T-helper 17 cell (primary cell): ENCODE measurements at places on chromosomes 7 and 10.

- no peak overlapping the region for H3K4me3 ChIP-seq
- H3K27ac ChIP-seq = no peak overlapping the region
- no peaks in the 10 kb centered on the region for H3K36me3 ChIP-seq
- H3K4me1 ChIP-seq = no peaks in the 10 kb centered on the region
- peaks cover 7% of the 10 kb centered on the region for H3K27me3 ChIP-seq
These were observed 638.5 kb downstream of the PHTF2 start for GRCh38 chr7:78437118-78437517.

- no peak for DNase-seq
- H3K36me3 ChIP-seq = no peaks in the 10 kb centered on the region
- H3K27me3 ChIP-seq = no peaks in the 10 kb centered on the region
- H3K27ac ChIP-seq = no peak overlapping the region
These were observed 399.0 kb downstream of the GRID1 start for GRCh38 chr10:85967594-85967993.

DNA sequence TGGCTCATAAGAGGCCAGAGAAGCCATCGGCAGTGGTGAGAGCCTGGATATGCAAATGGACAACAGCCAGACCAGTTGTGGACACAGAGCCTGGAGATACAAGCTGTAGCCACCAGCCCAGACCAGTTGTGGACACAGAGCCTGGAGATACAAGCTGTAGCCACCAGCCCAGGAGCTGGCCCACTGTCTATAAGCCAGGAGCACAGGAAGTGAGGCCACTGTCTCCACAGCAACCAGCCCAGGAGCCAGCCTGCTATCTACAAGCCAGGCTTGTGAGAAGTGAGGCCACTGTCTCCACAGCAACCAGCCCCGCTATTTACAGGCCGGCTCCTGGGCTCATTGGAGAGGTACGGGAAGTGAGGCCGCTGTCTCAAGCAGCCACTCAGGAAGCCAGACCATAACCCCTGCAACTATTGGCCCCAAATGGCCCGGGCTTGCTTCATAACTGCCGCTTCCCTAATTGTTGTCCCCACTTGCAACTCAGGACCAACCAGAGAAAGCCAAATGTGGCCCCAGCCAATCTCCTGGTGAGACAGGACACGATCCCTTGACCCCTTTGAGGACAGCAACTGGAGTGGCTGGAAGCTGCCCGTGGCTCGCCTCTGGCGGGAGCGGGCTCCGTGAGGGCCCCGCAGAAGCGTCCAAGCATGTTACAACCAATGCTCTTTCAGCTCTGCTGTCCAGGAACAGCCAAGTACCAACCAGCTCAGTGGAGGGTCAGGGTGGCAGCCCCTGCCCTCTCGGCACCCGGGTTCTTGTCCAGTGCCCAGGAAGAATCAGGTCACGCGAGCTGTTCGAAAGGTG lies 44.1 kb upstream of the CNPY1 start:
- H3K36me3 ChIP-seq = peaks cover 5% of the 10 kb centered on the region
- DNase-seq = no peak
- peaks cover 2% of the 10 kb centered on the region for H3K4me1 ChIP-seq

DNA sequence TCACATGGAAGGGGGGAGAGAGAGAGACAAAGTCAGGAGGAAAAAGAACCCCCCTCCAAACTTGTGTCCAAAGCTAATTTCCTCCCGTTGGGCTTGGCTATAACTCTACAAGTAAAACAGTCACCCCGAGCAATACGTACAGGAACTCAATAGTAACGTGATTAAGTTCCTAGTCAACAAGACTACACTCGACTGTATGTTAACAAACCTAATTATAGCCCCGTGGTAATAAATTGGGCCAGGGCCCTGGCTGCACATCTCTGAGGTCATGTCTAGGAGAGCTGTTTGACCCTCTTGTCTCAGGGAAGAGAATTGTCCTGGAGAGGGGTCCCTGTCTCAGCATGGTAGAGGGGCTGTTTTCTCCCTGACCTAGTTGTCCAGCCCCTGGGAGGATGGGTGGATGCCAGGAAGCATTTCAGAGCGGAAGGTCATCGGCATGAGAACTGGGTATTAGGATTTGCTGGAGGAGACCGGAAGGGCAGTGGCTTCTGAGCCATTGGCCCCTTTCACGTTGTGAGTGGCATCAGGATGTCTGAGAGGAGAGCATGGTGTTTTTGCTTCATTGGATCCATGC lies 60.2 kb upstream of the COMTD1 start:
- H3K27ac ChIP-seq = no peak overlapping the region
- H3K4me3 ChIP-seq = no peak overlapping the region
- peaks cover under 1% of the 10 kb centered on the region for H3K36me3 ChIP-seq
- H3K4me1 ChIP-seq = no peaks in the 10 kb centered on the region

- no peak for DNase-seq
- peaks cover 12% of the 10 kb centered on the region for H3K36me3 ChIP-seq
- H3K27ac ChIP-seq = peak overlapping the region; percentile 77
- peaks cover 5% of the 10 kb centered on the region for H3K4me1 ChIP-seq
- no peak overlapping the region for H3K4me3 ChIP-seq
- no peaks in the 10 kb centered on the region for H3K27me3 ChIP-seq
These were observed 46.1 kb downstream of the OGDH start for GRCh38 chr7:44652535-44652934.
